ENCODE measurements at places on chromosomes 16 and 17. TPM values are rescaled to one million over a fixed set of nuclear protein-coding genes. Genes with fewer than 3 reads are reported as not detected.

- no peak for DNase-seq
These were observed 107.6 kb upstream of the LHX1 start for GRCh38 chr17:36829676-36830075.

The CMTR2 gene
- total RNA-seq: 8.2 TPM

DNA sequence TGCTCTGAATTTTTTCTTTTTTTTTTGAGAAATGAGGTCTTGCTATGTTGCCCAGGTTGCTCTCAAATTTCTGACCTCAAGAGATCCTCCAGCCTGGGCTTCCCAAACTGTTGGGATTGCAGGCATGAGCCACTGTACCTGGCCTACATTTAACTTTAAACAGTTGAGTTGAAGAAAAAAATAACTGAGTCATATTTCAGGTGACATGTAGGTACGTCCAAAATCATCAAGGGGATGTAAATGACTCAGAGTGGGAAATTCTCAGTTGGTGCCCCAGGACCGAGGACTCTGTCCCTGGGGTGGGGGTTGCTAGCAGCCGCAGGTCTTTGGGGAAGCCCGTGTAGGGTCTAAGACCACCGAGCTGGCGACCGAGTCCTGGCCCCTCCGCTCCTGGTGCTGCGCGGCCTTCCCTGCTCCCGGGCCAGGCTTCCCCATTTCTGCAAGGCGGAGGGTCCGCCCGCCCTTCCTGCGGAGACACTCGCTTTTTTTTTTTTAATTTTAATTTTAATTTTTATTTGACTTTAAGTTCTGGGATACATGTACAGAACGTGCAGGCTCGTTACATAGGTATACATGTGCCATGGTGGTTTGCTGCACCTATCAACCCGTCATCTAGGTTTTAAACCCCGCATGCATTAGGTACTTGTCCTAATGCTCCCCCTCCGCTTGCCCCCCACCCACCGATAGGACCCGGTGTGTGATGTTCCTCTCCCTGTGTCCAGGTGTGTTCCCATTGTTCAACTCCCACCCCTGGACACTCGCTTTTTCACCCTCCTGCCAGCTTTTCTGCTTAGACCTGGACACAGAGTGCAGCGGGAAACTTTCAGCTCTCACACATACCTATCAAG, 12.7 kb upstream of the N4BP1 start:
- no peak for DNase-seq

DNA sequence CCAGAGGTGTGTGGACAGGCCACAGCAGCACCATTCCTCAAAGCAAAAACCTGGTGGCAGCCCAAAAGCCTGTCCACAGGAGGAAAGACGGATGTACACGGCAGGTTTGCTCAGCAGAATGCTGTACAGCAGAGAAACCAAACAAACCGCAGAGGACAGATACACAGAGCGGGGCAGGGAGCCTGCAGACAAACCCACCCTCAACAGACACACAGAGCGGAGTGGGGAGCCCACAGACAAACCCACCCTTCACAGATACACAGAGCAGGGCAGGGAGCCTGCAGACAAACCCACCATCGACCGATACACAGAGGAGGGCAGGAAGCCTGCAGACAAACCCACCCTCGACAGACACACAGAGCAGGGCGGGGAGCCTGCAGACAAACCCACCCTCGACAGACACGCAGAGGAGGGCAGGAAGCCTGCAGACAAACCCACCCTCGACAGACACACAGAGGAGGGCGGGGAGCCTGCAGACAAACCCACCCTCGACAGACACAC, 53.0 kb upstream of the METRNL start:
- DNase-seq: no peak

DNA sequence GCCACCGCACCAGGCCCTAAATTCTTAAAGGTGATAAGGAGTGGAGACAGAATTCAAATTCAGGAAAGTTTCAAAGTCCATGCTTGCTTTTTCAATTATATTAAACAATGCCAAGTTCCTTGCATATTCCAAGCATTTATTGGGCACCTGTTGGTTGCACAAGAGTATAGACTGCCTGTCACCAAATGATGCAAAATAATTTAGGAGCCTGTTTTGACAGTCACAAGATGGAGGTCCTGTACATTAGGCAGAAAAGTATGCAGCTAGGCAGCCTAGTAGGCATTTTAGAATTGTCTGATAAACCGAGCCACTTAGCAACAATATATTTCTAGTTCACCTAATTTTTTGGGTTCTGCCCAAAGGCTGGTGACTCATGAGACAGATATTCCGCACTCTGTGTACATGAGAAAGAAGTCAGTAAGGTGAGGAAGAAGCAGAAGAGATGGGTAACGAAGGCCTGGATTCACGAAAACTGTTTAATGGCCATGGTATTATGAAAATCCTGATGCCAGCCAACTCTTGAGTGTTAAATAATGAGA, 7.3 kb downstream of the ACACA start:
- DNase-seq: no peak

DNA sequence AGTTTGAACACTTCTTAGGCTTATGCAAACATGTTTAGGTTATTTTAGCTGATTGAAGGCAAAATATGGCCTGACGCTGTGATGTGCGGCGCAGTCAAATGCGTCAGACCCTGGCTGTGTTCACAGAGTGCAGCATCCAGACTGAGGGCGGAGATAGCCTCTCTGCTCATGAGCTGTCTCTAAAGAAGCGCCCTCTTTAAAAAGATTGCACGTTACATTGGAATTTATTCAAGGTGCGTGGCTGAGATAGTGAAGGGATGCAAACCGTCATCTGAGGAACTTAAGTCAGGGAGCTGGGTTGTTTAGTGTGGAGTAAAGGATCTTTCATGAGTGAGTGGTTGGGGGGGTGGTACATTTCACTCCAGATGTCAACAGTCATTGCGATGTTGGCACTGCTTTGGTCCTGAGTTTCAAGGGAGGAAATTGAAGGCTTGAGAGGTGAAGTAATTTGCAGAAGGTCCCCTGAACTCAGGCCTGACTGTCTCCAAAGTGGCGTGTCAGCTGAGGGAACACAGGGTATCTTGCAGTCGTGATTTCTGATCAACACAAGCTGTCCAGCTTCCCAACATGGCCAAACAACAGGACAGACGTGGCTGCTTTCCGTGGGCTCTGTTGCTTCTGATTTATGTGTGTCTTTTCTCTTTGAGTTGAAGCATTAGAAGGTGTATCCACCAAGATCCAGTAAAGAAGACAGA, 33.4 kb downstream of the RPTOR start:
- no peak for DNase-seq

Measured in Right ventricle myocardium inferior (tissue), 1 donor.